Hepatocyte (in vitro differentiated cells): ENCODE measurements at places on chromosomes 1 and 21. TPM values are rescaled to one million over a fixed set of nuclear protein-coding genes. Genes with fewer than 3 reads are reported as not detected.
A peak's percentile ranks its signal among the peaks of the same experiment; 100 is the strongest.

The MUL1 gene
- 40.1 and 44.8 TPM in 2 replicates for total RNA-seq

- DNase-seq = peak; percentile 21
Observed at GRCh38 chr1:198929961-198930599, 291.2 kb downstream of the PTPRC start.

DNA sequence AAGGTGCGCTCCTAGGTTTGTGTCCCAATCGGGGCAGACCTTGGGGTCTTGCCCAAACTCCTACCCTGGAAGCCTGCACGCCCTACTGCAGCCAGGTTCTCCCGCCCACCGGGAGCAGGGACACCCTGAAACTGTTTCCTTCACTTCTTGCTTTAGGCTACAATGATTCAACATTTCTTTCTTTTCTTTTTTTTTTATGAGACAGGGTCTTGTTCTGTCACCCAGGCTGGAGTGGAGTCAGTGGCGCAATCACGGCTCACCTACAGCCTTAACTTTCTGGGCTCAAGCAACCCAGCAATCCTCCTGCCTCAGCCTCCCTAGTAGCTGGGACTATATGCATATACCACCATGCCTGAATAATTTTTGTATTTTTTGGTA lies 75.8 kb downstream of the ITPKB start:
- no peak for DNase-seq

The RGSL1 gene
- total RNA-seq = not detected in 2 replicates

- DNase-seq = no peak
Observed at GRCh38 chr1:42143896-42144710, 9.1 kb upstream of the GUCA2B start.

GRCh38 chr1:18693256-18694098 lies 62.8 kb downstream of the PAX7 start:
- peak; percentile 23 for DNase-seq

The ORC1 gene
- 2.6 and 3.1 TPM in 2 replicates for total RNA-seq

The KCNA2 gene
- total RNA-seq = 0.40 TPM in 2 replicates

The VHLL gene
- total RNA-seq = not detected in 2 replicates

DNA sequence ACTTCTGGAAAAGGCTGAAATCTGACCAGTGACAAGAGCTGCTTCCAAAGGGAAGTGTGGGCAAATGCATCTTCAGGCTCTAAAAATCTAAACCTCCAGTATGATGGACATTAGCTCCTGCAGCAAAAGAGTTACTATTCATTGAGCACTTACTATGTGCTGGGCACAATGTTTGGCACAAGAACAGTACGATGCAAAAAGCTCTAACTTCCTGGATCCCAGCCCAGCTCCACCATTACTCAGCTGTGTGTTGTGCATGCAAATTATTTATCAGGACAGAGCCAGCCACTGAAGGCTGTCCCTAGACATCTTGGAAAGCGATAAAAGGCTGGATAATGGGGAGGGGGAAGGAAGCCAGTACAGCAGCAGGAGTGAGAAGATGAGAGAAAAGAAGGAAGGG lies 143.5 kb downstream of the ELAVL4 start:
- DNase-seq = no peak

- no peak for DNase-seq
Observed at GRCh38 chr1:154222518-154222917, 1.8 kb downstream of the UBAP2L start.

DNA sequence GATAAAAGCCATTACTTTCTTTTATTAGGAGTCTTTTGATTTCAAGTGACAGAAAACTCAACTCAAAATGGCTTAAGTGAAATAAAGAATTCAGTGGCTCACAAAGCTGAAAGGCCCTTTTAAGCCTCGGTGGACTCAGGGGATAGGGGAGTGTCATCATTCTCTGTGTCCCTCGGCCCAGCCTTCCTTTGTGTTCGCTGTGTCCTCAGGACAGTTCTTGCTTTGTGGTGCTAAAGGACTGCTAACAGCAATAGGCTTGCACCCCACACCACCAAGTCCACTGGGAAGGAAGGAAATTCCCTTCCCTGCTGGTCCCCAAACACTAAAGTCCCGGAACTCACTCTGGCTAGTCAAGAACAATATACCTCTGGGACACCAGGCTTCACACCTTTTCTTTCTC lies 129.2 kb downstream of the NTPCR start:
- DNase-seq = no peak

The SYDE2 gene
- 12.8 and 14.9 TPM in 2 replicates for total RNA-seq

- DNase-seq = no peak
Observed at GRCh38 chr1:19205845-19206244, 4.2 kb downstream of the UBR4 start.

- no peak for DNase-seq
Observed at GRCh38 chr1:15177710-15178166, 24.2 kb downstream of the TMEM51 start.

- DNase-seq = no peak
Observed at GRCh38 chr1:181726320-181727012, 243.1 kb downstream of the CACNA1E start.

GRCh38 chr1:12566484-12567287 lies 51.3 kb downstream of the DHRS3 start:
- no peak for DNase-seq

- no peak for DNase-seq
Observed at GRCh38 chr1:151408891-151409290, 9.5 kb downstream of the PSMB4 start.

The LRRIQ3 gene
- 0.20 and 0.40 TPM in 2 replicates for total RNA-seq

DNA sequence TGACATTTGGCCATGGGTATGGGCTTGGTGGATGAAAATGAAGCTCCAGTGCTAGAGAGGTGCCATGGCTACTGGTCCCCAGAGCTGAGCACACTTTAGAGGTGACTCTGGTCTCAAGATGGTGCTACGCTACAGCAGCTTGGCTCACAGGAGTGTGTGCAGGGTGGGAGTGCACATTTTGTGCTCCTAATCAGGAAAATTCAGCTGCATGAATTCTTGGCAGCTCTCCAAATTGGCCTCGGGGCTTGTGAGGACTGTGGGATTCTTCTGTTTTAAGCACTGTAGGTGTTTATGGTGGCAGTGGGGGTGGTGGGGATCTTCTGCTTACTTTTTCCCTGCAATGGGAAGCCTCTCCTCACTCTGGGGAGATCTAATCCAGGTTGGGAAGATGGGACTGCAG lies 17.3 kb upstream of the TIPRL start:
- DNase-seq = no peak

The TMPRSS3 gene
- total RNA-seq = 1.4 and 1.7 TPM in 2 replicates

GRCh38 chr1:24748191-24749121 lies 3.2 kb downstream of the CLIC4 start:
- no peak for DNase-seq
